ENCODE measurements at places on chromosomes 13 and 19. TPM values are rescaled to one million over a fixed set of nuclear protein-coding genes. Genes with fewer than 3 reads are reported as not detected.

Gene GIPR
- polyA plus RNA-seq = 0.70 TPM

GRCh38 chr19:32224371-32225244, 120.8 kb upstream of the ZNF507 start:
- no peak for DNase-seq

Gene DHDH
- 0.75 TPM for polyA plus RNA-seq

GRCh38 chr13:94390881-94391280, 88.6 kb downstream of the DCT start:
- no peak for DNase-seq

GRCh38 chr13:66489172-66489571, 741.0 kb downstream of the PCDH9 start:
- DNase-seq = no peak

Gene PSG6
- polyA plus RNA-seq = not detected

DNA sequence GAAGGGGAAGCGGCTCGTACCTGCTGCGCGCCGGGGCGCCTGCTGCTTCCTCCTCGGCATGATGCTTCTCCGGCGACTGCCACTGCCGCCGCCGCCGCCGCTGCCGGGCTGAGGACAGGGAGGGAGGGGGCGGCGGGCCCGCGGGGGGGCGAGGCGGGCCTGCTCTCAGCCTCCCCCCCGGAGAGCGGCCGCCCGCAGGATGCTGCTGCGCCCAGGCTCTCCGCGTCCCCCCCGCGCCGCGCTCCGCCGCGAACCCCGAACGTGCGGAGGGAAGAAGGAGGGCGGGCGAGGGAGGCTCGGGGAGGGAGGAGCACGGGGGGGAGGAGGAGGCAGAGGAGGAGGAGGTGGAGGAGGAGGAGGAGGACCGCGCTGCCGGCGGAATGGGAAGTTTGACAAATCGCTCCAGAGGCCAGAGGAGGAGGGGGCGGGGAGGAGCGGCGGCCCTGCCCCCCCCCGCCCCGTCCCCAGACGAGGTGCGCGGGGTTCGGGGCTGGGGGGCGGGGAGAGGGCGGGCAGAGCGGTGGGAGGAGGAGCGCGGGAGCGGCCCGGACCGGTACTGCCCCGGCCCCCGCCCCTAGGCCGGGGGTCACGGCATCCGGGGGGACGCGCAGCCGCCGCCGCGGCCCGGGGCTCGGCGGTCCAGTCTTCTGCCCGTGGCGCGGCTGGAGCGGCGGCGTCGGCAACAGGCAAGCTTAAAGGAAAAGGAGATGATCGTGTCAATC, at the start of gene TSHZ3:
TSS of gene TSHZ3 (minus strand) at position 277 of the 722 bp plus-strand sequence. CDS start at position 60, 217 bp downstream.
- DNase-seq = no peak

Gene RXFP2
- polyA plus RNA-seq = not detected

Gene SLC10A2
- polyA plus RNA-seq = not detected

Gene BLVRB
- polyA plus RNA-seq = 200 TPM

DNA sequence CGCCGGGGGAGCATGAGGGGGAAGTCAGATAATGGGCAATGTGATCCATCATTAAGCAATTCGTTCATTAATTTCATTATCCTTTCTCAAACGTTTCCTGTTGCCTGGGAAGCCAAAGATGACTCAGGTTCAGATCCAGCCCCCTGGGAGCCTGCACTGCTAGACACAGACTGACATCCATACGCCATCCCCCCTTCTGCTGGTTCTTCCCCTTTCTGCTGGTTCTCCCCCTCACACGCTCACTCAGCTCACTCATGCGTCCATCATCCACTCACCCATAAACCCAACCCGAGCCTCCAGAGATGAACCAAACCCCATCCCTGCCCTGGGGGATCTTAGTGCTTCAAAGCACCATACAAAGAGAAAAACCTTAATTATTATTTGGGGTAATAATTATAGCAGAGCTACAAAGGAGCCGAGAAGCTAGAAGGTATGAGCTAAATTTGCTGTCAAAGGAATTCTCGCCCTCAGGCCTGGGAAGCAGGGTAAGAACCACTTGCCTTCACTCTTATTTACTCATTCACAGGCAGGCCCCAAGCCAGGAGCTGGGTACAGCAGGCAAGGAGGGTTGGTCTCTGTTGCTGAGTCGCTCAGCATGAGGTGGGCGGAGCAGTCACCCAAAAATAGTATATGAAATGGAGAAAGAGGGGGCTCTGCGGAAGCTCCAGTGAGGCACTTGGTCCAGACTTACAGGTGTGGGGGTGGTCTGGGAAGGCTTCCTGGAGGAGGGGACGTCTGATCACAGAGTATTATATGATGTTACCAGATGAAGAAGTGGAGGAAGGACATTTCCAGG, 7.0 kb upstream of the ZNF444 start:
- no peak for DNase-seq

- no peak for DNase-seq
These were observed 24.8 kb downstream of the GGACT start for GRCh38 chr13:100563779-100564178.
